Stimulated activated CD8-positive, alpha-beta memory T cell treated with anti-CD3 and anti-CD28 coated beads, Interleukin-7, amount 100 ng/mL, for 48 hours (primary cell): ENCODE measurements at places on chromosomes 3 and 15.

DNA sequence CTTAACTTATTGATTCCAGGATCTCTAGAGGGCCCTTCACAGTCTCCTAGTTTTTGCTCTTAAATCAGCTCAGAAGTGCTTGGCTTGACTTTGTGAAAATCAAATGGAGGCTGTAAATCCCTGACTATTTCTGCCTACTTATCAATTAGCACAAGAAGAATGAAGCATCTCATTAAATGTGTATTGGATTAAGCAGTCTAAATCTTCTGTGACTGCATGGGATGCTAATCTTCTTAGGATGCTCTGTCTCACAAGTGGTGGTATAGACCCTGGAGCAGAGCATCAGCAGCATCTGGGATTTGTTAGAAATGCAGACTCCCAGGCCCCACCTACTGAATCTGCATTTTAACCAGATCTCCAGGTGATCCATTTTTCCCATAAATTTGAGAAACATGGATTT lies 488.7 kb downstream of the AGBL1 start:
- no peak for DNase-seq

GRCh38 chr15:38391191-38391590 lies 62.7 kb upstream of the FAM98B start:
- DNase-seq, result no peak

- DNase-seq, result no peak
Observed at GRCh38 chr3:4732925-4733324, 239.8 kb downstream of the ITPR1 start.

DNA sequence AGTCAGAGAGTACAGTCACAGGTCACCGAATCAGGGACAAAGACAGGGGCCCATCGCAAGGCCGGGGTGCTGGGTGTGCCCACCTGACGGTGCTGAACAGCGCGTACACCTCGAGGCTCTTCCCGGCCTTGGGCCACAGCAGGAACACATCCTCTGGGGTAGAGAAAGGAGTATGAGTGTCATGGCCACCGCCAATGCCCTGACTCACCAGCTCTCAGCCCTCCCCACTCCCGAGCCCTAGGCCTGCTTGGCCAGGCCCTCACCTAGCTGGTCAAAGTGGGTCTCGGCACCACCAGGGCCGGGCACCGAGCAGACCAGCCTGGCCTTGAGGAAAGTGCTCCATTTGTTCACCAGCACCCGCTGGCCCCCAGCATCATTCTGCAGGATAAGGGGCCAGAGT lies 4.2 kb downstream of the SEMA3G start:
- DNase-seq, result no peak

DNA sequence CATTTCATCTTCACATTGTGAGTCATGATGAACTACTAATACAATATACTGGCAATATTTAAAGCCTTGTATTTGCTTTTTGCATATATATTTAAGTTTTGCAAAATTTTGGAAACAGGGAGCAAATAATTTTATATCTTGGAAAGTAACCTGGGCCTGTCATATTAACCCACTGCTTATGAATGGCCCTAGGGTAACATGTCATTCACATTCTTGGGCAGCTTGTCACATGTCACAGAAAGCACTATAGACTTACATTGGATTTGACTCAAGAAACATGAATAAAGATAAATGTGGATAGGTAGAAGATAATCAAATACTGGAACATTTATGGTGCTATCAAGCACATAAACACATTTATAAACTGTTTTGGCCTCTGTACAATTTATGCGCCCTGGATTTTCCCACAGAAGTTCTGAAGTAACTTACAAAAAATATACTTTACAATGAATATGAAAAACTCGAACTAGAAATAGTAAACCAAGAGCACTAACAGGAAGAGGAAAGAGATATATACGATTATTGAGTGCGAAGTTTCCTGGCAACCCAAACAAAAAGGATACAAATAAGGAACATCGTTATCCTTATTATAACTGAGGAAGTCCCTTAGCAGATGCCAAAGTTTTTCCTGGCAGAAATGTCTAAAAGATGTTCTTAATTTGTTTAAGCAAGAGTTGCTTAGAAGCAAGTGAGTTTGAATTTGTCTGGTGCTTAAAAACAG lies 257.2 kb downstream of the RBMS3 start:
- DNase-seq, result no peak
